ENCODE measurements at places on chromosomes 12 and 14. TPM values are rescaled to one million over a fixed set of nuclear protein-coding genes. Genes with fewer than 3 reads are reported as not detected.

The INSM2 gene
- polyA plus RNA-seq, result not detected

The OR9K2 gene
- 0.01 TPM for polyA plus RNA-seq

The KRT6A gene
- polyA plus RNA-seq, result 0.13 TPM

The TEAD4 gene
- polyA plus RNA-seq, result 2.3 TPM

The FLVCR2 gene
- 12.6 TPM for polyA plus RNA-seq

The PIK3C2G gene
- 6.8 TPM for polyA plus RNA-seq

The PEX5 gene
- 25.3 TPM for polyA plus RNA-seq

The HOXC9 gene
- 2.2 TPM for polyA plus RNA-seq

Data from small intestine (tissue), 16 donors.